ENCODE measurements at places on chromosomes 16 and 17.

GRCh38 chr17:72069586-72070202, 51.1 kb upstream of the SOX9 start:
- no peak for DNase-seq

GRCh38 chr16:70634861-70635260, 11.5 kb upstream of the IL34 start:
- no peak for DNase-seq

DNA sequence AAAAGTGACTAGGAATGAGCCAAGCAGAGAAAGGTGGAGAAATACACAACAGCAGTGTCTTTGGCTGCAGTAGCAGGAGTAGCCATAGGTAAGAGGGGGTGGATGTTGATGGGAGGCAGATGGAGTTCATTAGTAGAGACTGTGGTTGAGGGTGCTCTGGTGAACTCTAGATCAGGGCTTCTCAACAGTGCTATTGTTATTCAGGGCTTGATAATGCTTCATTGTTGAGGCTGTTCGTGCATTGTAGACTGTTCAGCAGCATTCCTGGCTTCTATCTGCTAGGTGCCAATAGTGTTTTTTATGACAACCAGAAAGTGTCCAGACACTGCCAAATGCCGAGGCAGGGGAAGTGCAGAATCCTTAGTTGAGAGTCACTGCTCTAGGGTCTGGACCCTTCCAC, 3.6 kb downstream of the ALKBH5 start:
- no peak for DNase-seq

GRCh38 chr16:63702981-63703590, 1418.8 kb downstream of the CDH11 start:
- DNase-seq = no peak

- peak; percentile 61 for DNase-seq
Observed at GRCh38 chr17:74923538-74924249, 379 bp upstream of the OTOP2 start.

DNA sequence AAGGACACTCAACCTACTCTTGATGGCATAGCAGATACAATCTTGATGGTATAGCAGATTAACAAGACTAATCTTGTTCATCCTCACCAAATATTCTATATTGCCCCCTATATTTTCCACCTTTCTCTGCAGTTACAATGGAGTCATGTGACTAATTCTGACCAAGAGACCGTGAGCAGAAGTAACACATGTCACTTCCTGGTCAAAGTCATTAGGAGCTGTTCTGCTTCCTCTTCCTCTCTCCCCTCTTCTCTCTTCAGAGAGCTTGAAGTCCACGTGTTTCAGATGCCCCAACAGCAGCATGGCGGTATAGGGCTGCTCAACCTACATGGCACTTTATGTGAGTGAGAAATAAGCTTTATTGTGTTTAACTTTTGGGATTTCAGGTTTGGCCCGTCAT, 55.3 kb upstream of the ERCC4 start:
- no peak for DNase-seq

DNA sequence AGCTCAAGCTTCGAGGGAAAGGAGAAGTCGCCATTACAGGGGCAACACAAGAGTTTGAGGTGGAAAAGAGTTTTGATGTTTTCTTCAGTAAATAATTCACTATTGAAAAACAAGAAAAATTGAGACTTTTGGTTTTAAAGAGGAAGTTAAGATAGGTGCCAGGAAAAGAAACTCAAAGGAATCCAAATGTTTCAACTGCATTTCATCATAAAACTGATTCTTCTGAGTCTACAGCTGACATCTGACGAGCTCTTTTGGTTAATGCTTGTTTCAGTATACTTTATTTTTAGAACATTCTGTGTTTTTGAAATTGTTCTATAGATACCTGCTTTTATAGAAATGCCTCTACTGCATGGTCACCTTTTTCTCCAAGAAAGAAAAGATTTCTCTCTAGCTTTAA, 54.0 kb downstream of the ERN1 start:
- DNase-seq = no peak

DNA sequence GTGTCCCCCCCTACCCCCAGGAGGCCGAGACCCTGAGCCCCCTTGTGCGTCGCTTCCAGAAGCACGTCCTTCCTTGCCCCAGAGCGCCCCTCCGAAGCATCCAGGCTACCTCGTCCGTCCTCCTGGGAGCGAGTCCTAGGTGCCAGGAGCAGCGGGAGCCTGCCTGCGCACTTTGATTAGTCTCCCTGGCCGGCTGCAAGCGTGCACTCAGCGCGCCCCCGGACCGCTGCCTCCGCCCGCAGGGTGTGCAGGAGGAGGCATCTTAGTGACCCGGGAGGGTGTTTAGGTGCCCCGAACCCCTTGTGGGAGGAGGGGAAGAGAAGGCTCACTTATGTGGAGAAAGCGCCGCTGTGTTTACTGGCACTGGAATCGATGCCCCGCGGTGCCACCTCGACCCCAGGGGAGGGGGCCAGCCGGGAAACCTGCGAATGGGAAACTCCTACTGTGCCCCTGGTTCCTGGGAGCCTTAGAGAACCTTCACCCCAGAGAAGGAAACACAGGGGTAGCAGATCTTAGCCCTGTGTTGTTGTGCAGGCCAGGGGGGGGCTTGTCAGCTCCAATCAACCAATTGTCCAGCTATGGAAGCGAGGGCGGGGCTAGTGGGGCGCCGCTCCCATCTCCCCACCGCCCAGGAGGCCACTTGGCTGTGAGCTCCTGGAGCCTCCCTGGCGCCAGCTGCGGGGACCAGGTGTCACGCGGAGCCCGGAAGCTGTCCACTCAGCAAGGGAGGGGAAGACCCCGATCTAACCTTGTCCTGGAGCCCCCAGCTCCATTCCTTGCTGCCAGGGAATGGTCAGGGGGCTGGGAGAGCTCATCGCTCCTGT, 922.8 kb upstream of the EEF2KMT start:
- no peak for DNase-seq

- DNase-seq = no peak
Observed at GRCh38 chr17:5705081-5705875, 121.0 kb upstream of the NLRP1 start.

DNA sequence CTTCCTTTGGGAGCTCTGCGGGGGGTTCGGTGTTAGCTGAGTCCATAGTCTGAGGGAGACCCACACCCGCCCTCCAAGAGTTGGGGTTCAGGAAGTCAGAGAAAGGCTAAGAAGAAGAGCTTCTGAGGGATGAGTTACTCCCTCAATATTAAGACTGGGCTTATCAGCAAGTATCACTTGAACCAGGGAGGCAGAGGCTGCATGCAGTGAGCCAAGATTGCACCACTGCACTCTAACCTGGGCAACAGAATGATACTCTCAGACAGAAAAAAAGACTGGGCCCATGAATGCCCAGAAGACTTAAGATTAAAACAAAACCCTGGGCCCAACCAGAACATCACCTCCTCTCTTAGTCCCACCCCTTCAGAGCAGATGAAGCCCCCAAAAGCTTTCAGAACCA, 6.0 kb downstream of the NKIRAS2 start:
- no peak for DNase-seq

DNA sequence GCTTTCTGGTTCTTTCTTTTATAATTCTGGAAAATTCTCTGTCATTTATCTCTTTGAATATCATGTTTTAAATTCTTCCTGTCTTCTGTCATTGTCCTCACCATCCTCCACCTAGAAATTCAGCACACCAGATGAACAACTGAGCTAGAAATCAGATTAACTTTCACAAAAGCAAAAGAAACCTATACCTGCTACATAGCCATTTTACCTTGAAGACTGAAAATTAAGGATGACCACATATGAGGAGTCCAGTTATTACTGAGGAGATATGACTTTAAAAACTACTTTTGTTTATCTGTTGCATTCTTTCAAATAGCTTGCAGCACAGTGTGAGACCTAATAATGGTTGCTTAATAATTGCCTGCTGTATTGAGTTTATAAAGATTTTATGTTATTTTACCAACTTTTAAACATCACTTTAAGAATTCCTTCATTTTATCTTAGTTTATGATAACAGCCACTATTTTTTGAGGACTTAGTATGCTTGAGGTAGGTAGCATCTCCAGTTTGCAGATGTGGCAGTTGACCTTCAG, 104.3 kb downstream of the BCAS3 start:
- no peak for DNase-seq

DNA sequence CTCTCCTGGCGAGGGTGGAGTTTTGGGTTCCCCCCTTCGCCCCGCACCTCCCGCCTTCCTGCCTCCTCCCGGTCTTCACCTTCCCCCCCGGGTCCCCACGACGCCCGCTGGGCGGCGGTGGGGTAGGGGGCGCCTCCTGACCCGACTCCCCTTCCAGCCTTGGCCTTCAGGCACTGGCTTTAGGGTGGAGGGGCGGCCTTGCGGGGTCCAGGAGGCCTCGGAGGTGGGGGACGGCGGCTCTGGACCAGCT, 2.4 kb downstream of the SLC16A3 start:
- no peak for DNase-seq

- DNase-seq = no peak
Observed at GRCh38 chr16:67248401-67249177, at the start of gene SLC9A5. SLC9A5 (plus strand) TSS chr16:67248979; CDS start chr16:67249015, 36 bp downstream.

DNA sequence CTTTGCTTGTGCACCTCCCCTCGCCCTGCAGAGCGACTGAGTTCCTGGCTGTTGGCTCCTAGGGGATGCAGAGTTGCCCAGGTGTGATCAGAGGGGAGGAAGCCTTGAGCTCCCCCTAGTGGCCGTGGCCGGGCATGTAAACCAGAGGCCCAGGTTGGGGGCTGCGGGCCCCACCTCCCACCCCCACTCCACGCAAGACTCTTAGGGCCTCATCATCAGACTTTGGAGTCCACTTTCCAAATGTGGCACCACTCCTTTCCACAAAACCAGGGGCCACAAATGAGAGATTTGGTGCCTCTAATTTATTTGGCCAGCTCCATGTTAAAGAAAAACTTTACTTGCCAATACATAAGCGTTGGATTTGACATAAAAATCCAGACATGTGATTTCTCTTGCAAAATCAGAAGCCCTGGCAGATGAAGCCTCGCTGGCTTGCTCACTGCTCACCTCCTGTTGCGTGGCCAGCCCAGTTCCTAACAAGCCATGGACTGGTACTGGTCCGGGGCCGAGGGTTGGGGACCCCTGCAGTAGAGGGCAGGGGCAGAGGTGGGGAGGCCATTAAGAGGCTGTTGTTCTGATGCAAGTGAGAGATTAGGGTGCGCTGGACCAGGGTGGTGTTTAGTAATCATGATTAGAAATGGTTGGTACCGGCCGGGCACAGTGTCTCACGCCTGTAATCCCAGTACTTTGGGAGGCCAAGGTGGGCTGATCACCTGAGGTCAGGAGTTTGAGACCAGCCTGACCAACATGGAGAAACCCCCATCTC, 28.7 kb upstream of the GAS7 start:
- no peak for DNase-seq

DNA sequence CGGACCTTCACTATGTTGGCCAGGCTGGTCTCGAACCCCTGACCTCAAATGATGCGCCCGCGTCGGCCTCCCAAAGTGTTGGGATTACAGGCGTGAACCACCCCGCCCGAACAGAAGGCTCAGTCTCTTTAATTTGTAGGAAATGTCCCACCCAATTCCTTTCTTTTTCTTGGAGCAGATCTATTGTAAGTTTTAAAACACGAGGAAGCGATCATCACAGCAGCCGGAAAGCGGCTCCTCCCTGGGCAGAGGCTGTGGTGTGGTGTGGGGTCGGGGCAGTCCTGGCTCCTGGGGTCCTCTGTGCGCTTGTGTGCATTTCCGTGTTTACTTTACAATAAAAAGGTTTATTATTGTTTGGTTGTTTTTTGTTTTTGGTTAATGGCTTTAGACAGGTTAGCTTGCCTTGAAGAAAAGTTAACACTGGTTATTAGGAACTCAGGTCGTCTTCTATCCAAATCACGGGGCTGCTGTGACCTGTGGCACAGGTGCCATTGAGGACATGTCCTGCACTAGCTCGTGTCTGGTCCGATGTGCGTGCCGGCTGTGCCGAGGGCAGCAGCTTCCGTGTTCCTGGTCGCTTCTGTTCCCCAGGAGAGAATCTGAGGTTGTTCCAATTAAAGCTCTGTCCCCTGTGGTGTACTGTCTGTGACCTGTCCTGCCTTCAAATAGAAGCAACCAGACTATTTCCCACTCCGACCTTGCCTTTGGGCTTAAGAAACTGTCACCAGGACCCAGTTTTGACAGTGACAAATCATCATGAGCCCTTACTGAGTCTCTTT, 83.1 kb downstream of the SEC14L1 start:
- no peak for DNase-seq

GRCh38 chr16:31099860-31100638, 5.5 kb upstream of the VKORC1 start:
- no peak for DNase-seq
